ENCODE measurements at places on chromosomes 5 and 9.

- no peak for DNase-seq
Observed at GRCh38 chr9:122172131-122172530, 12.4 kb downstream of the MORN5 start.

DNA sequence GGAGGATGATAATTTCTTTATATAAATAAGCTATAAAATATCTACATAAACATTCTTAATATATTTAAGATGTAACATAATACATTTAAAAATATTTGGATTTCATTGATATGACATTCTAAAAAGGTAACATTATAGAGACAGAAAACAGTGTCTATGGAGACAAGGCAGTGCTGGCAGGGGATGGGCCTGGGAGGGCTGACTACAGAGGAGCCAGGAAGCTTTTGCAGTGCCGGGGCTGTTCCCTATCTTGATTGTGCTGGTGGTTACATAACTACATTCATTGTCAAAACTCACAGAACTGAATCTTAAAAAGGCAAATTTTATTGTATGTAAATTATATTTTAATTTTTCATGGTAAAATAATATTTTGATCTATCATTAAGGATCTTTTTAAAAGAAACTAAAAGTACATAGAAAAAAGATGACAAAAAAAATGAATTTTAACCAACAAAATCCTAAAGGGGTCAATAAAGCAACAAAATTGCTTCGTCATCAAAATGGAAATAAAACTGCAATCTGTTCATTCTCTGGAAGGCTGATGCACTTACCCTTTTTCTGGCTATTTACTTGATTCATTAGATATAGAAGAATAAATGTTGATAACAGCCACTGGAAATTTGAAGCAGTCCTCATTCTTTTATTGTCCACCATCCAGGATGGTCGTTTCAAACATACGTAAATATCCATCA lies 26.3 kb downstream of the LIFR start:
- no peak for DNase-seq

- DNase-seq, result no peak
Observed at GRCh38 chr5:96615223-96615622, 47.0 kb upstream of the CAST start.

DNA sequence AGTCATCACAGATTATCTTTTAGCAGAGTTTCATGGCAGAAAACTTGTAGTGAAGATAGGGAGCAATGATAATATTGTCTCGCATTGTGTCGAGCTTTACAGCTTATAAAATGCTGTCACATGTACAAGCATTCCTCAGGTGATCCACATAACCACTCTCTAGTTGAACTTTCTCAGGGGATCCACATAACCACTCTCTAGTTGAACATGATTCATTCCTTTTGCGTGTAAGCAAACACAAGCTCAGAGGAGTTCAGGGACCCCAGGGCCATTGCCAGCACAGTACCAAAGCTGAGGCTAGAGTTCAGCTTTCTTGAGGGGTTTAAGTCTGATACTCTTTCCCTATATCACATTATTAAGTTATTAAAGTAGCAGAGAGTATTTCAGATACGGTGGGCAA lies 86.7 kb downstream of the CDH6 start:
- no peak for DNase-seq

DNA sequence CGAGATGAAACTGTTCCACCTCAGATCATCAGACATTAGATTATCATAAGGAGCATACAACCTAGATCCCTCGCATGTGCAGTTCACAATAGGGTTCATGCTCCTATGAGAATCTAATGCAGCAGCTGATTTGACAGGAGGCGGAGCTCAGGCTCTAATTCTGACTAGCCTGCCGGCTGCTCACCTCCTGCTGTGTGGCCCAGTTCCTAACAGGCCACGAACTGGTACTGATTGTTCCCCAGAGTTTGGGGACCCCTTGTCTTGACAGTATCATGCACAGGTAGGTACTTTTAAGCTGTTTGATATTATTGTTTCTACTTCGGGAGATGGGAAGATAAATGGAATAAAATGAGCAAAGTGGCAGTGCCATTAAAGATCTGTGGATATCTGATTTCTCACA lies 66.9 kb downstream of the ZCCHC7 start:
- no peak for DNase-seq

GRCh38 chr5:482021-482420 lies 39.0 kb downstream of the EXOC3 start:
- DNase-seq, result no peak

DNA sequence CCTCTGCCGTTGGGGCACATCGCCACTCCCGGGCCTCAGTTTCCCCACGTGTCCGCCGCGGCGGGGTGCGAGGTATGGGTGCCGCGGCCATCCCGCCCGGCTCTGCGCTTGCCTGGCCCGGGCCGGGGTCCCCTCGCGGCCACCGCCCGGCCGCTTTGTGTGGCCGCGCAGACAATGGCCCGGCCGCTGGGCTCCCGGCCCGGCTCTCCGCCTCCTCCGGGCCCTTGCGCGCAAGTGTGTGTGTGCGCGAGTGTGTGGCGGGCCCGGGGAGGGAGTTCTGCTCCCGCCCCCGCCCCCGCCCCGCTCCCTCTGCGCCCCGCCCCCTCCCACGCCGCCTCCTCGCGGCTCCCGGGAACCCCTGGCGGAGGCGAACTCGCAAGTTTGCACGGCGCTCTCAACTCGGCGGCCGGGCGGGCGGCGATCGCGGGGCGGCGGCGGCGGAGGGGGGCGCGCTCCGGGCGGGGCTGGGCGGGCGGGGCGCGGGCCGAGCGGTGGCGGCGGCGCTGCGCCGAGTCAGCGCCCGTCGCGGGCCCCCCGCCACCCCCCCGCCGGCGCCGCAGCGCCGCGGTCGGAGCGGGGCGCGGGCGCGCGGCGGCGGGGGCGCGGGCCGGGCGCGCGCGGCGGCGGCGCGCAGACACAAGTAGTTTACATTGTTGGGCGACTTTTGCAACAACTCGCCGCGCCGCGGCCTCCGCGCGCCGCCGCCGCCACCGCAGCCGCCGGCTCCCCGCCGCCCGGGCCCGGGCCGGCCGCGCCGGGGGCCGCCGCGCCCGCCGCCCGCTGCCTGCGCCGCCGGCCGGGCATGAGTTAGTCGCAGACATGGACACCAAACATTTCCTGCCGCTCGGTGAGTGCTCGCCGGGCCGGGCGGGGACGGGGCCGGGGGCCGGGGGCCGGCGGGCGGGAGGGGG lies at the start of gene RXRA:
TSS of gene RXRA (plus strand) at position 643 of the 911 bp plus-strand sequence. CDS start at position 820, 177 bp downstream.
- DNase-seq, result peak; percentile 42

DNA sequence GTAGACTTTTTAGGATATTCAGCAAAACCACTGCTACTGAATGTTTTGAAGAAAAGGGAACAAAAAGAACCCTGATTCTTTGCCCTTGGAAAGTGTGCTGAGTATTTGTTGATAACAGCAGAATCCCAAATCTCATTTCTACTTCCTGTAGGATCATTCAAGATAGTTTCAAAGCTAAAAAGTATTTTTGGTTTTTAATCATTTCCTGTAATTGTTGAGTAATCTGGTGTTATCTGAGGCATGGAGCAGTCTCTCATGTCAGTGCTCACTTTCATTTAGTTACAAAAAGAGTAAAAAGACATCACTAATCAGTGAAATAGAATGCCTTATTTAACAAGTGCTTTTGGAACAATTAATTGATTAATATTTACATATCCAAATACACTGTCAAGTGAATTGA lies 56.1 kb downstream of the ITGA2 start:
- no peak for DNase-seq

DNA sequence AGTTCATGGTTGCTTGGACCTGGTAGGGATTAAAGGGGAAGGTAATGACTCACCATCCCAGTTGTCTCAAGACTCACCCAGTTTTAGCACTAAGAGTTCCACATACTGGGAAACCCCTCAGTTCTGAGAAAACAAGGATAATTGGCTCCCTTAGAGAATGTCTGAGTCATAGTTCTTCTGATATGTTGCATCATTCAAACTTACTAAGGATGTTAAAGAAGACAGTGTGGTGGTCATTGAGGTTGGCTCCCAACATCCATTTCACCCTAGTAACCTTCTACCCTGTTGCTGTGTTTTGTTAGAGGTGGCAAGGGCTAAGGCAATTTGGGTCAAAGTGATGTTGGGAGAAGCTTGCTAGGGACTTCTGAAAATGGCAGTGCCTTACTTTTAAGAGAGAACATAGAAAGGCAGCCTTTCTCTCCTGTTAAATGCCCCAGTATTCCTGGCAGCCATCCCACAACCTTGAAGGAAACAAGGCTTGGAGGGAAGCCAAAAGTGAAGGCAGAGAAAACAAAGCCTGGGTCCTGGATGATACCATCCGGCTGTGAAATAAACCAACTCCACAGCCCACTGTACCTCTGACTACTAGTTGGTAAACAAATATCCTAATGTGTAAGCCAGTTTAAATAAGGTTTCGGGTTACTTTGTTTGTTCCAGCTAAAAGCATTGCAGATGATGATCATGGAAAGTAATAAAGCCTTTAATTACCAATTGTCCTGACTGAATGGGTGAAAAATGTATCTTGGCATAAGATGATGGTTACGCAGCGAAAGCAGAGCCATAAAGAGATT lies 80.4 kb upstream of the ADAMTSL1 start:
- DNase-seq, result no peak

GRCh38 chr5:126651013-126651577 lies 50.3 kb downstream of the PHAX start:
- DNase-seq, result no peak

DNA sequence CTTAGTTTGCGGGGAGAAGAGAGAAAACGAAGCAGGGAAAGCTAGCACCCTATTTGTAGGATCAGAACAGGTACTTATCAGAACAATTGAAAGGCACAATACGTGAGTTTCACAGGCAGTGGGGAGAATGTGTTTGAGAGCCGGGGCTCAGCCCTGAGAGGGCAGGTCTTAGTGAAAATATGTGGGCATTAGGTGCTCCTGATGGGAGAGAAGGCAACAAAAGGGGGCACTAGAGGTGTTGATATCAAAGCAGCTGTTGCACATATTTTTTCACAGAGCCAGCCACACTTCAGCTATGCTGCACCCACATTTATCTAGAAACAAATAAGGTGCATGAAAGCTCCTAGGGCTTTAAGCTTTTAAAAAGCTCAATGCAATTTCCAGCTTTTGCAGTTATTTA lies 99.7 kb upstream of the MAN2A1 start:
- DNase-seq, result no peak

GRCh38 chr5:112245656-112246055 lies 173.4 kb downstream of the EPB41L4A start:
- no peak for DNase-seq

GRCh38 chr9:128903871-128904620 lies 16.7 kb upstream of the PHYHD1 start:
- DNase-seq, result no peak

GRCh38 chr5:133284306-133284705 lies 232.5 kb downstream of the HSPA4 start:
- DNase-seq, result no peak

DNA sequence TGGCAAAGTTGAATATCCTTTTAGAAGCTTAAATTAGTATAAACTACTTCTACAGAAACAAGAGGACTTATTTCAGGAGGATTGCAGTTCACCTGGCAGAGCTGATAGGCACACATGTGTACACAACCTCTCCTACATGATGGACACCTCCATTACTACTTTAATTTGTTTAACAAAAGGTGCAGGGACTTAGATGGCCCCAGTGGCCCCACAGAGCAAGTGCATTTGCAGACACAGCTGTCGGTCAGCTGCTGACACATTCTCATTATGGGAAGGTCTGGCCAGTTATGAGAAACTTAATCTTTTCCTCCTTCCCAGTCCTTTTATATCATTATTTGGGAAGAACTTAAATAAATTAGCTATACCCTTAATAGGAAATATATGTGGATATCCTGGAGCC lies 28.3 kb downstream of the TDRD7 start:
- no peak for DNase-seq

DNA sequence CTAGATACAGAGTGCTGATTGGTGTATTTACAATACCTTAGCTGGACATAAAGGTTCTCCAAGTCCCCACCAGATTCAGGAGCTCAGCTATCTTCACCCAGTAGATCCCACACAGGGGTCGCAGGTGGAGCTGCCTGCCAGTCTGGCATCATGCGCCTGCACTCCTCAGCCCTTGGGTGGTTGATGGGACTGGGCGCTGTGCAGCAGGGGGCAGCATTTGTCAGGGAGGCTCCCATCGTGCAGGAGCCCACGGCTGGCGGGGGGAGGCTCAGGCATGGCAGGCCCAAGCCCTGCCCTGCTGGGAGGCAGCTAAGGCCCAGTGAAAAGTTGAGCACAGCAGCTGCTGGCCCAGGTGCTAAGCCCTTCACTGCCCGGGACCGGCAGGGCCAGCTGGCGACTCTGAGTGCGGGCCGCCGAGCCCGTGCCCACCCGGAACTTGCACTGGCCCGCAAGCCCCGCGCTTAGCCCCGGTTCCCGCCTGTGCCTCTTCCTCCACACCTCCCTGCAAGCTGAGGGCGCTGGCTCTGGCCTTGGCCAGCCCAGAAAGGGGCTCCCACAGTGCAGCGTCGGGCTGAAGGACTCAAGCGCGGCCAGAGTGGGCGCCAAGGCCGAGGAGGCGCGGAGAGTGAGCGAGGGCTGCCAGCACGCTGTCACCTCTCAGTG lies 314.1 kb upstream of the ATP10B start:
- DNase-seq, result no peak

DNA sequence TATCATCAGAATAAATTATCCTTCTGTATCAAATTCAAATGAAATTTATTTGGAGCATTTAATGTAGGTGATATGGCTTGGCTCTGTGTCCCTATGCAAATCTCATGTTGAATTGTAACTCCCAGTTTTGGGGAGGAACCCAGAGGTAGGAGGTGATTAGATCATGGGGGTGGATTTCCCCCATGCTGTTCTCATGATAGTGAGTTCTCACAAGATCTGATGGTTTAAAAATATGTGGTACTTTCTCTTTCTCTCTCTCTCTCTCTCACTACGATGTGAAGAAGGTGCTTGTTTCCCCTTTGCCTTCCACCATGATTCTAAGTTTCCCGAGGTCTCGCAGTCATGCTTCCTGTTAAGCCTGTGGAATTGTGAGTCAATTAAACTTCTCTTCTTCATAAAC lies 678.4 kb upstream of the RGMB start:
- no peak for DNase-seq

DNA sequence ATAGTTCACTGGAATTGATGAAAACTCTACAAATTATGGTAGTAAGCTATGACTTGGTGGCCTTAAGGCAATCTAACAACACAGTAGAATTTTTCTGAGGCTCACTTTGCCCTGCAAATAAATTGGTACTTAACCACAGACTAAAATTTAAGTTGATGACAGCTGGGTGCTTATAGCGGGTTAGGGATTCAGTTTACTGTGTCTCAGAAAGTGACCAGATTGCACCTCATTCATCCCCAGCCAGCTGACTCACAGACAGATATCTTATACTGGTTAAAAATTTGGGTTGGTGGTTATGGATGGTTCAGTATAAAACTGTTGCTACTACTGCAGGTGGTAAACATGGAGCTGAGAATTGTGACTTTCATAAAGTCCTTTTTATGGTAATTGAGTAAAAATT lies 2.8 kb downstream of the CKS2 start:
- DNase-seq, result no peak

- DNase-seq, result no peak
Observed at GRCh38 chr5:95881833-95882232, 59.3 kb upstream of the GLRX start.

All from stimulated activated CD4-positive, alpha-beta T cell treated with anti-CD3 and anti-CD28 coated beads, Interleukin-1b, Interleukin-23, amount 100 ng/mL, for 1 hour (primary cell).